A673 (cell line): ENCODE measurements at places on chromosomes 6 and 20.

- DNase-seq: peak; percentile 31
Measured at GRCh38 chr6:144286503-144287393, 1.6 kb downstream of the UTRN start.

GRCh38 chr6:26351544-26351953 is 13.4 kb upstream of the BTN3A2 start:
- peak; percentile 35 for DNase-seq

- no peak for DNase-seq
Measured at GRCh38 chr6:22673474-22673873, 104.1 kb downstream of the HDGFL1 start.

DNA sequence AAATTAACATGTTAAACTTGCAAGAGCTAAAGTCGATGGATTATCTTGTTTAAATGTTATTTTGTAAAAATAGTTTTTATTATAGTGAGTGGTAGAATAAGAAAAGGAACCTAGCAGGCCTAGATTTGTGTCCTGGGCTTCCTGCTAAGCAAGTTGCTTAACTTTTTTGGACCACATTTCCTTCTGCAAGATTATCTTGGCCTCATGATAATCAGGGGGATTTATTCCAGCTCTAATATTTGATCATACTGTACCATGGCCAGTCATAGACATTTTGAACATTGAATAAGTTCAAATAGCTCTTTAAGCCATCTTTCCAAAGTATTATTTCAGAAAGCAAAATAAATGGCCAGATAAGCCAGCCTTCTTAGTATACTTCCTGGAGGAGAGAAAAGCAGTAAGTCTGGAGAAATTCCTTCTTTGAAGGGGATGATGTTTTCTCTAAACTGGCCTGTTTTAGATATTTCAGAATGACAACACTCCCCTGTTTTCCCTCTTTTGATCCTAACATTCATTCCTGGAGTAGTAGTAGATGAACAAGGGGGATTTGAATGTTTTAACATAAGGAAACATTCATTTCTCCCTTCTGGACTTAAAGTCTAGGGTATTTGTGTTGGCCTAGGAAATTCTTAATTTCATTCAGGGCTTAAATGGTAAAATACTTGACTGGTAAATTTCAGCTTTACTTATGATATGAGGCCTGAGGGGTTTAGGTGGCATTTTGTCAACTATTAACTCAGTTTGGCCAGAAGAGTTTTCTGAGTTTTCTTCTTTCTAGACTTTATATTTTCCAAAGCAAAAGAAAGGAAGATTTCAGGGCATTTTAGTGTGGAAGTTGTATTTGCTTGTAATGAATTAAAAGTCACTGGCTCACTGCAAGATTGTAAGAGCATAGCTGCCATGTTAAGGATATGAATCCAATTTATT is 108.8 kb upstream of the SCGN start:
- no peak for DNase-seq

- no peak for DNase-seq
Measured at GRCh38 chr6:137970368-137970767, 103.3 kb downstream of the TNFAIP3 start.

- no peak for DNase-seq
Measured at GRCh38 chr6:87465051-87465450, 7.7 kb upstream of the SLC35A1 start.
